Mammary epithelial cell (primary cell): ENCODE measurements at places on chromosomes 2 and 18.

GRCh38 chr18:78429127-78430108, 550.2 kb upstream of the SALL3 start:
- no peak for DNase-seq

DNA sequence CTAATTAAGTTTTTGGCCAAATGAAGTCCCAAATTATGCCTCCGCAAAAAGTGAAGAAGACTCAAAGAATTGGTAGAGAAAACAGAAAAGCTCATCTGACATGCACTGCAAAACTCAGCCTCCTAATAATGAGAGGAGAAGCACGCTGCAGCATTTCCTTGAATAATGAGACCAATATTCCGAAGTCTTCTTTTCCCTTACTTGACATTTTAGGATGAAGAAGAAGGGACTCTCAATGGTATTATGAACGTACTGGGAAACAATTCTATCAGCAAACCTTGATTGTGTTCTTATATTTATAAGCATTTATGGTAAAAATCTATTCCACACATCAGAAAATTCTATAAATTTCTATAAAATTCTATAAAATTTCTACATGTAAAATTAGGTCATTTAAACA, 733.9 kb upstream of the ACVR2A start:
- DNase-seq: no peak

DNA sequence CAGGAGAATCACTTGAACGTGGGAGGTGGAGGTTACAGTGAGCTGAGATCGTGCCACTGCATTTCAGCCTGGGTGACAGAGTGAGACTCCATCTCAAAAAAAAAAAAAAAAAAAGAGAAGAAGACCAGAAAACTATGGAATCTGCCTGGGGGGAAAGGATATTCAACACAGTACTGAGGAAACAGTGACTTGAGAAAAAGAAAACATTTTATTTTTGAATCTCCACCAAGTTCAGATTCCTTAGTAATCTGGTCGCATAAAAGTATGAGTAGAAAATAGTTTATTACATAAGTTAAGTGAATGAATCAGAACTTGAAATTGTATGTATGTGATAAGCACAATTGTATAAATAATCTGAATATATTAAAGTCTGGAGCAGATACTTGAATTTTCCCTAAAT, 13.0 kb upstream of the HAT1 start:
- no peak for DNase-seq

GRCh38 chr2:215929602-215930335, 83.6 kb downstream of the MREG start:
- peak; percentile 50 for DNase-seq

GRCh38 chr18:12008842-12009580, 27.7 kb downstream of the IMPA2 start:
- DNase-seq: no peak

DNA sequence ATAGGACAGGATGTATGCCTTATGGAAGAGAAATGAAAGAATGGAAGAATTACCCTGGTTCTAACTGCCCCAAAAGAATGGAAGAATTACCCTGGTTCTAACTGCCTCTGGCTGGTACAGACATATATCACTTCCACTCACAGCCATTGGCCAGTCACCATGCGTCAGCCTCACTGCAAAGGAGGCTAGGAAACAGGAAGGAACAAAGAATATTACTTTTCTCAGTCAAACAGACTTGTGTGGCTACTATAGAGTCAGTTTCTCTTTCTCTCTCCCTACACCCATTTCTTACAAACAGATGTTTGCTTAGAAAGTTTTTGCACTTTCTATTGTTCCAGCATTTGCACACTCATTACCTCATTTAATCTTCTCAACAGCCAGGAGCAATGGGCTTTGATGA, 1111.1 kb upstream of the KLHL29 start:
- no peak for DNase-seq

DNA sequence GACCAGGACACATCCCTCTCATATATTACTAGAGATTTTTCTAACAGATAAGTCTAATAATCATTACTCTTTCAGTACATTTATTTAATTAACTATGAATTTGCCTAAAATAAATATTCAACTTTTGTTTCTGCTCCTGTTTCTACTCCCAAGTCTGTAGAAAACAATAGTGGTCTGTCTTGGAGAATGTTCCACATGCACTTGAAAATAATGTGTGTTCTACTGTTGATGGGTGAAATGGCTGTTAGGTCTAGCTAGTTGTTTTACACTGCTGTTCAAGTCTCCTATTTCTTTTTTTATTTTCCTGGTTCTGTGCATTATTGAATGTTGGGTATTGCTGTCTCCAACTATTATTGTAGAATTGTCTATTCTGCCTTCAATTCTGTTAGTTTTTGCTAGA, 47.2 kb downstream of the SPOPL start:
- DNase-seq: no peak

- no peak for DNase-seq
Measured at GRCh38 chr2:38093527-38094165, 17.7 kb upstream of the CYP1B1 start.

DNA sequence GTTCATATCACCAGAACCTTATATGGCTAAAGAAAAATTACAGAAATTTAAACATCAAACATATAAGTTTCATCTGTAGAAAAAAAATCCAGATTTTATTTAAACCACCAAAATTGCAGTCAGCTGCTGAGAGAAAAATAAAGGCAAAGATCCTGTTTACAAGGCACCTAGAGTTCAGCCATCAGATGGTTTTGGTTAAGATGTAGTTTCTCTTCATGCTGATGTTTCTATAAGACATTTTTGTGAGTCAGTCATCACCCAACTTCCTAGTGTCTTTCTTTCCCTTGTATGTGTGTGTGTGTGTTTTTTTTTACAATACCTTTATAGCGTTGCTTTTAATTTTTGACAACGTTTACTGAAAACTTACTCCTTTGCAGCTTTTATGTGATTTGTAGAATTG, 26.1 kb upstream of the MMADHC start:
- no peak for DNase-seq

DNA sequence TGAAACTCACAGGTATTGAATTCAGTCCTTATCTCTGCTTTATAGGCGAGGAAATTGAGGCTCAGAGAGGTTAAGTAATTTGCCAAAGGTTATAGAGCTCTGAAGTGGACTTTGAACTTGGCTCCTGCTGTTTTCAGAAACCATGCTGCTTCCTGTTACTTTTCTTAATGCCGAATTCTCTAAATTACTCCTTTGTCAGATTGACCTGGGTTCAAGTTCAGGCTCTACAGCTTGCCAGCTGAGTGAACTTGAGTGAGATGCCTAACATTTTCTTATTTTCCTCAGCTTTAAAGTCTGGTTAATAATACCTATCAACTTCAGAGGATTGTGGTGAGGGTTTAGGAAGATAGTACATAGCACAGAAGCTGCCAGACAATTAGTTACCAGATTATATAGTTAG, 3.4 kb downstream of the ASAP2 start:
- no peak for DNase-seq

- DNase-seq: no peak
Measured at GRCh38 chr2:149363958-149364357, 33.6 kb downstream of the LYPD6 start.

DNA sequence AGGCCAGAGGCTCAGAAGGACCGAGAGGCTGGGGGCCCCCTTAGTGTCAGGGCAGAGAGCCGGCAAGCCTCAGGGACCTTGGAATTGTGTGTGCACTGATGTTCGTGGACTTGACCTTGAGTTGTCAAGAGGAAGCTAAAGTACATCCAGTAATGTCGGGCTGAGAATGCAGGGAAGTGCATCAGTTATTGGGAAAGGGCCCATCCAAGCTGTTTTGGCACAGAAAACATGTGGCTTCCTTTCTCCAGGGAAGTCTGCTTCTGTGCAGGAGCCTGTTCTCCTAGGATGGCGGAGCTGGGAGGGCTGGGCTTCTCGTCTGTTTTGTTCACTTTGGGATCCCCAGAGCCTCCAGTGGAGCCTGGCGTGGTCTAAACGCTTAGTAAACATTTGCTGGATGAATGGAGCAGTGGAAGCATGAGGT, 23.7 kb downstream of the ATOH8 start:
- no peak for DNase-seq

GRCh38 chr18:46067438-46068007, 4.5 kb downstream of the PSTPIP2 start:
- no peak for DNase-seq

DNA sequence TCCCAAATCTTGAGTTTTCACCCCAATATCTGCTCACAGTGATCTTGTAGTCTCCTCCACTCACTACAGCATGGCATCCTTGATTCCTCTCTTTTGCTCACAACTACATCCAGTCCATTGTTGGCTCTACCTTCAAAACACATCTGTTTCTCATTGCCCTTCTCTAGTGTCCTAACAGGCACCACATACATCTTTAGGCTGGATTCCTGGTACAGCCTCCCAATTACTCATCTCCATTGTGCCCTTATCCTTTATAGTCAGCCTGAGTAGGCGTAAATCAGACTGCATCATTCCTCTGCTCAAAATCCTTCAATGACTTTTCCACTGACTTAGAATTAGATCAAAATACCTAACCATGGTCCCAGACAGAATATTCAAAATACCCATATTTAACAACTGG, 10.7 kb upstream of the TAF1B start:
- DNase-seq: peak; percentile 61

DNA sequence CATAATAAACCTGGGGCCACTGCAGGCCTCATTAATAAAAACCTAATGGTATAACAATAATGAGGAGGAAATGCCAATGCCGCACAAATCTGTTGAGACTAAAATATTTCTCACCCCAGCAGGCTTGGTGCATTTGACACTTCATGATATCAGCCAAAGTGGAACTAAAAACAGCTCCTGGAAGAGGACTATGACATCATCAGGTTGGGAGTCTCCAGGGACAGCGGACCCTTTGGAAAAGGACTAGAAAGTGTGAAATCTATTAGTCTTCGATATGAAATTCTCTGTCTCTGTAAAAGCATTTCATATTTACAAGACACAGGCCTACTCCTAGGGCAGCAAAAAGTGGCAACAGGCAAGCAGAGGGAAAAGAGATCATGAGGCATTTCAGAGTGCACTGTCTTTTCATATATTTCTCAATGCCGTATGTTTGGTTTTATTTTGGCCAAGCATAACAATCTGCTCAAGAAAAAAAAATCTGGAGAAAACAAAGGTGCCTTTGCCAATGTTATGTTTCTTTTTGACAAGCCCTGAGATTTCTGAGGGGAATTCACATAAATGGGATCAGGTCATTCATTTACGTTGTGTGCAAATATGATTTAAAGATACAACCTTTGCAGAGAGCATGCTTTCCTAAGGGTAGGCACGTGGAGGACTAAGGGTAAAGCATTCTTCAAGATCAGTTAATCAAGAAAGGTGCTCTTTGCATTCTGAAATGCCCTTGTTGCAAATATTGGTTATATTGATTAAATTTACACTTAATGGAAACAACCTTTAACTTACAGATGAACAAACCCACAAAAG, 580.9 kb upstream of the TMEFF2 start:
- DNase-seq: no peak

DNA sequence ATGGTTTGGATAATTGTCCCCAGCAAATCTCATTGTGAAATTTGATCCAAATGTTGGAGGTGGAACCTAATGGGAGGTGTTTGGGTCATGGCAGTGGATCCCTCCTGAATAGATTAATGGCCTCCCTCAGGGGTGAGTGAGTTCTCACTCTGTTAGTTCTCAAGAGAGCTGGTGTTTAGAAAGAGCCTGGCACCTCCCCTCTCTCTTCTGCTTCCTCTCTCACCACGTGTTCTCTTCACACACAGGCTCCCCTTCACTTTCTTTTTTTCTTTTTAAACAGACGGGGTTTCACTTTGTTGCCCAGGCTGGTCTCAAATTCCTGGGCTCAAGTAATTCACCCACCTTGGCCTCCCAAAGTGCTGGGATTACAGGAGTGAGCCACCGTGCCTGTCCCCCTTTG, 111.6 kb upstream of the LTBP1 start:
- DNase-seq: no peak

DNA sequence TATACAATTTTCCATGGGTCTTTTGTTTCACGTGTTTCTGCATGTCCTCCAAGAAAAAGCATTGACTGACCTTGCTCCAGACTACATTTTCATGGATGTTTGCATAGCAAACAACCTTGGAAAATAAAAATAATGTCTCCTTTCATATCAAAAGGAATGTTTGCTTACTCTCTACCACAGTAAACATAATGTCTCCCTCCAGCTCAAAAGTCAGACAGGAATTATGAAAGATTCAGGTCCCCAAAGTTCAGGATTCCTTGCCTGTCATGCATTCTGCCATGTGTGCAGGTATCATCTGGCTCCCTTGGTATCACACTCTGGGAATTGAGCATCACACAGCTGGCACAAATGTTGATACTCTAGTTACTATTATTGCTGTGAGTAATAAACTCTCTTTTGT, 103.1 kb upstream of the ZC3H15 start:
- DNase-seq: no peak

- DNase-seq: no peak
Measured at GRCh38 chr18:55665506-55665905, 77.5 kb upstream of the TCF4 start.

GRCh38 chr2:241256168-241256545, 59.3 kb downstream of the HDLBP start:
- no peak for DNase-seq

- no peak for DNase-seq
Measured at GRCh38 chr2:9697909-9698308, 67.1 kb upstream of the YWHAQ start.

- no peak for DNase-seq
Measured at GRCh38 chr18:58429442-58429841, 199.4 kb downstream of the ALPK2 start.

GRCh38 chr2:40434731-40435271, 17.1 kb downstream of the SLC8A1 start:
- DNase-seq: peak; percentile 92

GRCh38 chr2:216588861-216589710, 44.1 kb upstream of the IGFBP2 start:
- DNase-seq: no peak

DNA sequence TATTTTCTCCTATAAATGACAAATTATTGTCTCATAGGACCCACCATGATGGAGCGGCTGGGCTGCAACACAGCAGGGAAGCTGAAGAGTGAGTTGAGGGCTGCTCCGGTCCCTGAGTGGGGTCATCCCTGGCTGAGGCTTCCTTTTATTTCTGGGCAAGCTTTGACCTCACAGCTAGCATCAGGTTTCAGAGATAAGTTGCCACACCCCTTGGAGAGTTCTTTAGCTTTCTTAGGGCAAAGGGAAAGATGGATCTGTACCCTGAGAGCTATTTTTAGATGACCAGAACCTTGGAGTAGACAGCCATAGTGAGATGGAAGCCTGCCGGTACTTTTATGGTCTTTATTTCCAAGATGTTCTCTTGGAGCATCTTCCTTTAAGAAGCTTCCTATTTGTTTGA, 11.5 kb downstream of the MYL1 start:
- DNase-seq: no peak

- no peak for DNase-seq
Measured at GRCh38 chr2:26763019-26763418, 1.1 kb upstream of the SLC35F6 start.

DNA sequence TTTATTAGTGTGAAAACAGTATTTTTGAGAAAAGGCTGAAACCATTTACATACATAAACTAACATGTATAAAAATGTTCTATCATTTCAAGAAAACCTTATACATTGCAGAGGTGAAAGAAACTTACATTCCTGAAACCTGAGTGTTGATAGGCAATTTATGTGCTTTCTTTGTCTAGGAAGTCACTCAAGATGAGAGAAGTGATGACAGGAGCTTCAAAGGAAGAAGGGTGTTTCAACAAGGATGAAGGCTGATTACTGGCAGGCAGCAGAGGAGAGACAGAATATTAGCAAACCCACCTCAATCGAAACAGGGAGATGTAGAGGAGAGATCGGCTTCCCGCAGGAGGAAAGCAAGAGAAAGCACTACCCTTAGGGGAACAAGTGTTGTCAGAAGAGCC, 124.9 kb downstream of the PRELID3A start:
- no peak for DNase-seq

- no peak for DNase-seq
Measured at GRCh38 chr2:30230497-30231211, 680 bp upstream of the LBH start.

- DNase-seq: peak; percentile 91
Measured at GRCh38 chr18:54734059-54734458, 94.2 kb upstream of the RAB27B start.
